ENCODE measurements at places on chromosomes 3 and 15. TPM values are rescaled to one million over a fixed set of nuclear protein-coding genes. Genes with fewer than 3 reads are reported as not detected.

GRCh38 chr15:80861731-80862170 lies 82.6 kb downstream of the CEMIP start:
- DNase-seq = no peak

DNA sequence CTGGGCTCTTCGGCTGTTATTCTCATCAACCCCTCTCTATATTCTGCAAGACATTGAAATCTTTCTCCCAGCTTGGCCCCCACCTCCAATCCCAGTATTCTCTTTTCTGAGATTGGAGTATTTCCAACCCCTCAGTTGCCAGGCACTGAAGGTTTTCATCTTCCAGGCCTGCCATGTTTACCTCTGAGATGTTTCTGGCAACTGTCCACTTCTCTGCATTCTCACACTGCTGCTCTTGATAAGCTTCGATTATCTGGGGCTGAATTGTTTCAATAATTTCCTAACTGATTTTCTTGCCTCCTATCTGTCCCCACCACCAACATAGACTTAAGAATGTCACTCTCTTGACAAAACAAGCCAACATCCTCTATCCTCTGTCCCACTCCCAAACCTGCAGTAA lies 1.4 kb upstream of the GPR156 start:
- no peak for DNase-seq

- no peak for DNase-seq
Observed at GRCh38 chr3:57787867-57788623, 31.9 kb downstream of the SLMAP start.

The ACTC1 gene
- 7.1 TPM for total RNA-seq

DNA sequence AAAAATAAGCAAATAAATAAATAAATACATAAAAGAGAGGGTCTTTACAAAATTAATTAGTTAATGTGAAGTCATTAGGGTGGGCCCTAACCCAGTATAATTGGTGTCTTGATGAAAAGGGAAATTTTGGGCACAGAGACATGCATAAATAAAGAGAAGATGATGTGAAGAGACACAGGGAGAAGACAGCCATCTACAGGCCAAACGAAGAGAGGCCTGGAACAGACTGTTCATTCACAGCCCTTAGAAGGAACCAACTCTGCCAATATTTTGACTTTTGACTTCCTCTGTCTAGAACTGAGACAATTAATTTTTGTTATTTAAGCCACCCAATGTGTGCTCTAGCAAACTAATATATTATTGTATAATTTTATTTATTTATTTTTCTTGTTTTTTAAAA lies 29.6 kb upstream of the SELENOK start:
- no peak for DNase-seq

The NEDD4 gene
- total RNA-seq = 28.4 TPM

GRCh38 chr3:101038880-101039279 lies 45.7 kb upstream of the ABI3BP start:
- no peak for DNase-seq

The TRNT1 gene
- 24.3 TPM for total RNA-seq

GRCh38 chr15:69058830-69059556 lies 44.5 kb downstream of the NOX5 start:
- DNase-seq = no peak

GRCh38 chr3:78606756-78607155 lies 1161.0 kb downstream of the ROBO1 start:
- DNase-seq = no peak

GRCh38 chr15:91101608-91101920 lies 1.5 kb downstream of the SV2B start:
- no peak for DNase-seq

DNA sequence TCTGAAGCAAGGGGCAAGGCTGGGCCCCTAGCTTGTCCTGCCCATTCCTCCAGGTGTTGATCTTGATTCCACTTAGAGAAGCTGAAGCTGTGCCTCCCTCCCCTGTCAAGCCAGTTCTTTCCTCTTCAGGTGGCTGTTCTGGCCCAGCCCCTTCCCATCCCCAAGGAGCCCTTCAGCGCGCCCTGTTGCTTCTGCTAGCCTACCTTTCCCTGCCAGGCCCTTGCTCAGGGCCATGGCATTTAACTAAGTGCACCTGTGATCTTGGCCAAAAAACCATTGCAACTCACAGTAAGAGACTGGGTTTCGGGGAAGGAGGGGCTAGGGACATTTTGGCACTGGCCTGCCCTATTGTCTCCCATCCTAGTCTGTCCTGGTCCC lies 1.9 kb upstream of the WDR6 start:
- no peak for DNase-seq
